ENCODE measurements at places on chromosomes 1 and 21.
A peak's percentile ranks its signal among the peaks of the same experiment; 100 is the strongest.

- no peak for DNase-seq
Observed at GRCh38 chr1:148318123-148318903, 164.8 kb downstream of the PPIAL4G start.

DNA sequence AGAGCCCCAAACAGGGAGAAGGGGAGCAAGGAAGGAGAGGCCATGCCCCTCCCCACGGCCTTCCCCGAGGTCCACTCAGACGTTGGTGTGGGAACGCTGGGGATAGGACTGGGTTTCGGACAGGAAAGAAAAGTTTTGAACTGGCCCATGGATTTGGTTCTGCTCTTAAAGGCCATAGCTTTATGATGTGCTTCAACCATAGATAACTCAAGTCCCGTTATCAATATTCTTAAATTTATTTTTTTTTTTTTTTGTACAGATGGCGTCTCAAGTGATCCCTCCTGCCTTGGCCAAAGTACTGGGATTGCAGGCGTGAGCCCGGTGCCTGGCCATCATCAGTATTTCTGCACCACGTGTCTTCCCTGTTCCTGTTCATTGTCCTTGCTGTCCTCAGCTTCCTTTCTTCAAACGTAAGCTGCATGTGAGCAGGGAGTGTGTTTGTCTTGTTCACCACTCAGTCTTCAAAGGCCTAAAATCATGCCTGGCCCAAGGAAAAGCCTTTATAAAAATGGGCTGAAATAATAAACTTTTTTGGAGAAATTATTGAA lies 820 bp upstream of the KRTAP10-1 start:
- no peak for DNase-seq

DNA sequence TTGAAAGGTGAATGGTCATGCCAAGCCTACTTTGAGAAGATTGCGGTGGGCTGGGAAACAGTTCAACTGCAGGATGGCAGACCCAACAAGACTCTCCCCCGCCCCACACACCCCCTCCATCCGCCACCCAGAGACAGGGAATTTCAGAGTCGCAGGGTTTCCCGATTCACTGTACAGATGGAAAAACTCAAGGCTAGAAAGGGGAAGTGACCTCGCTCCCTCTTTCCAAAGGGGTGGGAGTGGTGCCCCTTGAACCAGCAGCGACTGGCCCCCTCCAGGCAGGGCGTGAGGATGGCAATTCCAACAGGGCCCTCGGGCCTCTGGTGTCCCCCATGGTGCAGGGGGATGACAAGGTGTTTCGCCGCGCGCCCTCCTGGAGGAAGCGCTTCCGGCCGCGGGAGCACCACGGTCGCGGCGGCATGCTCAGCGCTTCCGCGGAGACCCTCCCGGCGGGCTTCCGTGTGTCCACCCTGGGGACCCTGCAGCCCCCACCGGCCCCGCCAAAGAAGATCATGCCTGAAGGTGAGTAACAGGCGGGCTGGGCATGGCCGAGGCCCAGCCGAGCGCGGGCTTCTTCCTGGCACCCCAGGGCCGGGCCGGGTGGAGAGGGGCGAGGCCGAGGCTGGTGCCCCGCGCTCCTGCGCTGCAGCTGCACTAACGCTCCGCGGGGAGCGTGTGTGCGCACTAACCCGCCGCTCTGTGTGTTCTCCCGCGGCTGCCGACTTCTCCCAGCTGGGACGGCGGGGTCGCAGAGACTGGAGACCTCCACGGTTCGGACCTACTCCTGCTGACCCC lies 10.4 kb downstream of the MYOG start:
- no peak for DNase-seq

- no peak for DNase-seq
Observed at GRCh38 chr1:201639391-201639790, 100.5 kb downstream of the NAV1 start.

DNA sequence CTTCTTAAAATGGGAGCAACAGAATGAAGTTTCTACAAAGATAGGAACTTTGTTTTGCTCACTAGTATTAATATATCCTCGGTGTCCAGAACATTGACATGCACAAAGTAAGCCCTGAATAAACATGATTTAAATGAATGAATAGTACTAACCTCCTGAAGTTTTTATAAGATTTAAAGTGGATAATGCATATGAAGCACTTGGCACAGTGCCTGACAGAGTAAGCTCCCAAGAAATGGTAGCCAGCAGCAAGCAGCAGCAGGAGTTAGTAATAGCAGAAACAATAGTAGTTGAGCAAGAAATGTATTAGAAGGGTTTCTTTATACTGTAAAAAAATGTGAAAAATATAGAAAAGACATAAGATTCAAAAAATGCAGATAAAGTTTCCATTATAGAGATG lies 258.1 kb upstream of the C1orf87 start:
- DNase-seq = no peak

GRCh38 chr1:97827887-97828286 lies 92.9 kb downstream of the DPYD start:
- DNase-seq = no peak

DNA sequence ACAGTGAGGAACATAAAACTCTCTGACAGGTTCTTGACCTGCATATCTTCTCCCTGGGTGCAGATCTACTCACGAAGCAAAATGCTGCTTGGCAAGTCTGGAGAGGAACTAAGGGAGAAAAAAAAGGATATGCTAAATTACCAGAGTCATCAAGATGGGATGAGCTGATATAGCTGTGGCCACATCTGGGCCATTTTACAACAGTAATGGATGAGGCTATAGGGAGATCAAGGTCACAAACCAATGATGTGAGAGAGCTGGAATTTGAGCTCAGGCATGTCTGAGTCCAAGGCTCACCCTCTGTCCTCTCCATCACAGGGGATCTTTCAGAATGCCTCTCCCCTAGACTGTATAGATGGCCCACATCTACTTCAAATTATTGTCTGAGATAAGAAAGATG lies 26.2 kb downstream of the ZMYND12 start:
- no peak for DNase-seq

DNA sequence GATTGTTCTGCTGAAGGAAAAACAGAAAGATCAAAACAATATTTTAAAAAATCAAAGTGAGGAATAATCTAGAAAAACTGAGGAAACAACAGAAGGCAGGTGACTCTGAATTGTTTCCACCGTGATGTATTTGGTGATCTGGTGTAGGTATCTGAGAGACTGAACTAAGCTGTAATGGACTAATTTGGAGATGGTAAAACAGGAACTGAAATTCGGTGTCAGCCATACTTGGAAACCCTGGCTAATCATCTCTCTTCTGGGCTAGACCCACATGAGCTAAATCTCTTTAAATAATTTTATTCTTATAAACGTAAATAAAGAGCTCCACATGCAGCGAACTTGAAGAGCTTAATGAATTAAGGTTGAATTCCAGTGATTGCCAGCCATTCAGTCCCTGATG lies 1226.1 kb downstream of the NCAM2 start:
- DNase-seq = no peak

- no peak for DNase-seq
Observed at GRCh38 chr21:28380241-28380640, 612.4 kb downstream of the LTN1 start.

DNA sequence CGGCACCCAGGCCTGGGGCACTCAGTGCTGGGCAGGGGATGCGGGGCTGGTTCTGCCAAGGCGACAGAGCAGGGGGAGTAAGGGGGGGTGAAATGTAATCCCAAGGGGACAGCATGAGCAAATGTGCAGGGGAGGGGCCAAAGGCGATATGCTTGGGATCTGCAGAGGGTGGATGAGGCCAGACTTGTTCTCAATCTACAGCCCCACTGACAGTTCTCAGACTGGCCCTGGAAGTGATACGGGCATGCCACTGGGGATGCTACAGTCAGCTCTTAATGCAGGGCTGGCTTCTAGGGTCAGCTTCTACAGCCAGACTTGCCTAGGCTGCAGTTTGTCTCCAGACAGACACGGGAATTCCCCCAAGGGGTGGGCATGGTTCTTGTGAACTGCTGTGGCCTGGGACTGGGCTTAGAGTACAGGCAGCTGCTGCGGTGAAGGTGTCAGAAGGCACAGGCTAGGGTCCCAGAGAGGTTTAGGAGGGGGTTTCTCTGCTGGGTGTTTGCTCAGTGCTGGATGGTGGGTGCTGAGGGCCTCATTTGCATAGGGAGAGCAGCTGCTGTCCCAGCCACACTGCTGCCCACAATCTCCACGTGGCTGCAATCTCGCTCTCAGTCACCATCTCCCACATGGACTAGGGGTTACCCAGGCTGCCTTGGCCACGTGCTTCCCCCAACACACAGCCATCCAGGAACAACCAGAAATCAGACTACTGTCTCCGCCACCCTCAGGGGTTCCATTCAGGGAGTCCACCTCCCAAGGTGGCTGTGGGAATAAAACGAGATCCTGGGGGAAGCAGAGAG lies 190.1 kb downstream of the HIVEP3 start:
- no peak for DNase-seq

GRCh38 chr1:177941976-177942375 lies 27.9 kb downstream of the SEC16B start:
- no peak for DNase-seq

DNA sequence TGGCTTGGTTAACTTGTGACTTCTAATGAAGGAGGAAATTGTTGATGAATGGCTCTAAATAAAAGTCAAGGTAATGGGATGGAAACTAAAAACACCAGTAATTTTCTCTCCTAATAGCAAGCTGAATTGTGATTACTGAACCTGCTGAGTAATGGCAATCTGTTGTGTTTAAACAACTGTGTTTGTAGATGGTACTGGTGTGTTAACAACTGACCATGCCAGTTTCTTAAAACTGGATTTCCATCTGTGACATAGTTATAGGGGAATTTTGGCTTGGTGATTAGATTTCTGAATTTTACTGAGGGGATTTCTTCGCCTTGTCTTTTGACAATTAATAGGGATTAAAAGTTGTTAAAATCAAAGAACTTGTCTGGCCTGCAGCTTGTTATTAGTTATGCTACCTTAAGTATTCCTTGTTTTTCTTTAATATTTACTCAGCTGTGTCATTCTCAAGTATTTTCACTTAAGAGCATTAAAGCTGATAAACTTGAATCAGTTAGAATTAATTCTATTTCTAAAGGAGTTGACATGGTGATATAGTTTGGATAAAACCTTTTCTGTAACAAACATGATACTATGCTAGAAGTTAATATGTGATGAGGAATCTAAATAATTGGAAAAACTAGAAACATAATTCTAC lies 7.9 kb upstream of the ERO1B start:
- peak; percentile 64 for DNase-seq

- no peak for DNase-seq
Observed at GRCh38 chr1:180911640-180912191, 981 bp upstream of the KIAA1614 start.

DNA sequence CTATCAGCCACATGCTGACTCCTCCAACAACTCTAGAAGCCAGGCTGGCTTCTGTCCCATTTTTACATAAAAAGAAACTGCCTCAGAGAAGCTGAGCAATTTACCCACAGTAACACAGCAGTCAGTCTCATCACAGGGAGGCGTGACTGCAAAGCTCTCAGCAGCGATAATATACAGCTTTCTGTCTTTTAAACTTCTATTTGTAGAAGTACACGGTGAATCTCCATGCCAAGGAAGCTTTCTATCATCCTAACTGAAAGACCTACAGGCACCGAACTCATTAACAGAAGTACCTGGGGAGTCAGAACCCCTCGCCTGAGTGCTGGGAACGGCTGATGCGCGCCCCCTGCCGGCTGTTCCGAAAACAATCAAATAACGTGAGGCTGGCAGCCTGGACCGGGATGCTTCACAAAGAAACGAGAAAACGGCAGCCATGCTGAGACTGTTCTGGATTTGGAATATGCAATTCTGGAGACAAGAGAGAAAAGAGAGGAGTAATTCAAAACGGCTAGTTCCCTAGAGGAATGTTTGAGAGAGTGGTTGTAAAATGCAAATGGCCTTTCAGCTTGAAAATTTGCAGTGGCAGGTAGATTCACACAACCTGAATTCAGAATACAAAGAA lies 43.5 kb upstream of the RAB4A start:
- DNase-seq = peak; percentile 52

DNA sequence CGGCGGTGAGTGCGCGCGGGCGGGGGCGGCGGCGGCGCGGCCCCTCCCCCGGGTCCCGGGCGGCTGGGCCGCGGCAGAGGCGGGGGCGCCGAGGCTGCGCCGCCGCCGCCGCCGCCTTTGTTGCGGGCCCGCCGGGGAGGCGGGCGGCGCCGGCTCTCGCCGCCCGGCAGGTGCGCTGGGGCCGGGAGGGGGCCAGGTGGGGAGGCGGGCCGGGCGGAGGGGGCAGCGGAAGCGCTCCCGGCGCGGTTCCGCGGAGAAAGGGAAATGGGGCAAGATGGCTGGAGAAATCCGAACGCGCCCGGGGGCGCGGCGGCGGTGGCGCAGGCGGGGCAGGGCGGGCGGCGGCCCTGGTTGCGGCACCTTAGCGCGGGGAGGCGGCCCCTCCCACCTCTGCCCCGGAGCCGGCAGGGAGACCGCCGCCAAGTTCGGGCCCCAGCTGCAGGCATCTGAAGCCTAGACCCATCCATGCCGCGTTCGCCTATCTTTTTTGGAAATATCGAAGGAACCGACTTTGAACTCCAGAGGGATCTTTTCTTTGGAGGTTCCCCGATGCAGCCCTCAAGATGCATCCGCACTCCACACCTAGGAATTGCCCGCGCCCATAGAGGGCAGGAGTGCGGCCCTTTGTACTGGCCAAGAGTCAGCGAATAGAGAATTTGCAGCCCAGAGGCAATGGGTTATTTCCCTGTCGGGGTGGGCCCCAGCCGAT lies 479 bp downstream of the POGK start:
- DNase-seq = peak; percentile 64

DNA sequence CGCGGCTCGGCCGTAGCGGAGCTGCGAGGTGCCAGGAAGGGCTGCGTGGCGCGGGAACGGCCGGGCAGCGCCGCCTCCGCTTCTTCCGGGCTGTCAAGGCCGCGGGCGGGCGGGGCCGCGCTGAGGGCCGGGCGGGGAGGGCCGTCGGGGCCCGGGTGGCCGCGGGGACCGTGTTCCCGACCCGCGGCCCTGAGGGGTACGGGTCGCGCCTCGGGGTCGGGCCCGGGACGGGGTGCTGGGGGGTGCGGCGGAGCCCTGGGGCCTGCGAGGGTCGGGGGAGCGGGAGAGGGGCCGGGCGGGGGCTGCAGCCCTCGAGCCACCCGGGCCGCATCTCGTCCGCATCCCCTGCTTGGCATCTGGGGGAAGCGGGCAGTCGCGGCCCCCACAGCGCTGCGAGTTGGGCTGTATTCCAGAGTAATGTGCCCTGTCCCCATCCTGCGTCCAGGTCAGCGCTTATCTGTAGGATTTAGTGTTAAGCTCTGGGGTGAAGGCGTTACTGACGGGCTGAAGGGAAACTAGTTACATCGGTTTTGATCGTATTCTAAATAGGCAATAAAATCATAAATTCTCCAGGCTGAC lies 379 bp downstream of the RER1 start:
- DNase-seq = no peak

DNA sequence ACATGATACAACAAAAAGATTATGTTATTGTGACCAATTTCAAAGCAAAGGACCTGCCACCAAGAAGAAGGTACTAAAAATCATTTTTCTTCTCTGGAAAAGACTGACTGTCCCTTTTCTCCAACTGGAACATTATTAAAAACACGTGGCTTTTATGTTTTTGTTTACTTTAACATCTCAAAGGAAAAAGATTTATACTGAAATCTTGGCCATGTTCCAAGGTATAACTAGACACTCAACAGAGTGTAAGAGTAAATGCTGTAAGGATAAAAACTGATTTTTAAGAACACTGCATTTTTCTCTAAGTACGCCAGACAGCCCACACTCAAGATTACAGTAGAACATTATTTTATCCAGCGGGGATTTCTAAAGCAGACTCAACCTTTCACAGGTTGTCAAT lies 62.1 kb downstream of the BRWD1 start:
- peak; percentile 33 for DNase-seq

- DNase-seq = no peak
Observed at GRCh38 chr21:15224346-15225086, 159.7 kb upstream of the NRIP1 start.

- DNase-seq = no peak
Observed at GRCh38 chr1:15308621-15309027, 61.6 kb downstream of the FHAD1 start.

- DNase-seq = no peak
Observed at GRCh38 chr1:53651356-53651755, 87.6 kb downstream of the GLIS1 start.
